ENCODE measurements at places on chromosomes 4 and X.

DNA sequence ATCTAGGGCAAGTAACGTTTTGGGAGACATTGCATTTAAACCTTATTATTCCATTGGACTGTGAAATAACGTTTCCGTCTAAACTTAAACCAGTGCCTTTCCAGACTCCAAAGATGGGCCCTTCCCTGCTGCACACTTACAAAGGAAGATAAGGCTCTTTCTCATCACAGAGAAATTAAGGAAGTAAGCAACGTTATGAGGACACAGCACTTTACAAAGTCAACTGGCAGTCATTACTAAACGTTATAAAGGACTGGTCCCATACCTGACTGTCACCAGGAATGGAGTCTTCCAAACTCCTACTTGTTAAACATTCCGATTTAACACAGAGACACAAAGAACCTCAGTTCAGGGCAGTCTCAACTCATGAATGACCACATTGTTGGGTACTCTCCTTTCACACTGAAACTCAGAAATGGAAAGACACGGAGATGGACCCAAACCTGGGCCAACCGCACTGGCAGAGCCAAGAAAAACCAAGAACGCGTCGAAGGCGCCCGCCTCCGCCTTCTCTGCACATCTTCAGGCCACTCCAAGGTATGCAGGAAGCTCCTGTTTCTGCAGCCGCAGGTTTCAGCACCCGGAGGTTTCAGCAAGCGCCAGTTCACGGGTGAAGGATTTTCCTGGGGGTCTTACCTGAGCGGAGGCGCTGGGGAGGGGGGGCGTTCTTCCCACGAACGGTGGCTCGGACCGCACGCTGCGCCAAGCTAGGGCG is 670 bp downstream of the PAPSS1 start:
- DNase-seq, result no peak

- no peak for DNase-seq
Measured at GRCh38 chr4:151922306-151922705, 161.5 kb upstream of the GATB start.

- DNase-seq, result no peak
Measured at GRCh38 chr4:183959319-183960045, 54.4 kb downstream of the STOX2 start.

- no peak for DNase-seq
Measured at GRCh38 chr4:101127176-101127790, 220.0 kb downstream of the PPP3CA start.

DNA sequence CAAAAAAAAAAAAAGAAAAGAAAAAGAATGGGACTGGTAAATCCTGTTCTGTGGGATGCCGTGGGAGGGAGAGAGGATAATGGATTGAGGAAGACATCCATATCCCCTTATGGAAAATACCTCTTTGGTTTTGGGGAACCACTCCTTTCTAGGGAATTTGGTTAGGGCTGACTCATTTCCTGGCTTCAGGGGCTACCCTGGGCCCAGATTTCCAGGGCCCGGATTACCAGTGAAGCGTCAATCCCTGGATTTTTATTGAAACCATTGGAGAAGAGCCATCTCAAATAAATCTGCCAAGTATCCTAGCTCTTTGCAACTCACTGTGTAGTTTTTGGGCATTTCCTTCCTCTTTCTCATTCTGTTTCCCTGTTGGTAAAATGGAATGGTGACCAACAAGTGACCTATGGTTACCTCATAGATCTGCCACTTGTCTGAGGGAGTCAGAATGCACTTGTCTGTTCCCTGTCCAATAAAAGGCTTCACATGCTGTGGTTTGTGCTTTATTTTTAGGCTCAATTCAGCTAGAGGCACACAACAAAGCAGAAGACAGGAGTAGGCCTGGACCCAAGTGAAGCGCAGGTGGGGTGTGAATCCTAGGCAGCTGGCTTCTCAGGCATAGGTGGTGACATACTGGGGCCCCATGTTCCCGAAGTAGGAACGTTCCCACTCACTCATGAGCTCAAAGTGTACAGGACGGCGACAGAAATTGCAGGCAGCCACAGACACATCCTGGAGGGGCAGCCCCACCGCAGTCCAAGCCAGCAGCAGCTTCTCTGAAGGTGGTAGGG is 8.6 kb downstream of the APEX2 start:
- no peak for DNase-seq

DNA sequence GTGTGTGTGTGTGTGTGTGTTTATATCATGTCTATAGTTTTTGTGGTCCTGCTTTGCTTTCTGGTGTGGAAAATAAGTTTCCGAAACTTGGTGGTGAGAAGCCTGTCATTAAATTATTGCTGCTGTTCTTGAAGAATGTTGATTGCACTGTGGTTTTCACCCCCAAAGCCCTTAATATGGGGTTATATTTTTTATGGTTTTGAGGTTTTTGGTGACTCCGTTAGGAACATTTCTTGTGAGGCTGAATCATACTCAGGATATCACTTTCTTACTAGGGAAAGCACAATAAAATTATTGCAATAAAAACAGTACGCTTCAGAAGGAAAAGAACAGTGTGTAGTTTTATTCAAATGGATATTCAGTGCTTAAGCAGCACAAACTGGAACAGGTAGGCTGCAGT is 539.1 kb upstream of the MAGEB18 start:
- no peak for DNase-seq

- DNase-seq, result no peak
Measured at GRCh38 chrX:106742805-106743204, 16.3 kb downstream of the RNF128 start.

Data from D721Med (cell line).